GM12865 (cell line): ENCODE measurements at places on chromosomes 12 and 14.

DNA sequence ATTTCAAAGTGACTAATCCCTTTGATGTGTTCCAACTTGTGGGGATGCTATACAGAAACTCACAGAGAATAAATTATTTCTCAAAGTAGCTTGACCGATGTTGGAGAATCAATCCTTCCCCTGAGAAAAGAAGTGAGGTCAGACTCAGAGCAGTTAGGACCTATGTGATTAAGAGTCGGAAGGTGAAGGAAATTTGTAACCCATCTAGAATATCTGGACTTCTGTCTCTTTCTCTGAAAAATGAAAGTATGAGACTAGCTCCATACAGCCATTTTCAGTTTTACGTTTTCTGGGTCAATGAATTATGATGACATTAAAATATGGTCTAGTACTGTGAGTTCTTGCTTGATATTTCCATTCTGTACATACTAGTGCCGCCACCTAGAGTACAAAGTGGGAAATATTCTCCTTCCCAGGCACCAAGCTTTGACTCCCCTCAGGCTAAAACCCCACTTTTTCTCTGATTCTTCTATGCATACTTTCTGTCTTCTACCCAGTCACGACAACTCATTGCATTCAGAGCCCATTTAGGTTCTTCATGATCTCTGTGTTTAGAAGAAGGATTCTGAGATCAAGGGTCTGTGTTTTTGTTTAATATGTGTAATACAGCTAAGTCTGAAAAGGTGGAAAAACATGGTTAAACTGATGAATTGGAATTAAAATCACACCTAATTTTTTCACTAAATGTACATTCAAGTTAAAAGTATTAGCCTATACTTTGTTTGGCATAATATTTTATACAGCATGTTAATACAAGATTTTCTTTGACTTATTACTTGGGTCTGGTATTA is 6.9 kb upstream of the NTS start:
- peak; percentile 58 for DNase-seq

DNA sequence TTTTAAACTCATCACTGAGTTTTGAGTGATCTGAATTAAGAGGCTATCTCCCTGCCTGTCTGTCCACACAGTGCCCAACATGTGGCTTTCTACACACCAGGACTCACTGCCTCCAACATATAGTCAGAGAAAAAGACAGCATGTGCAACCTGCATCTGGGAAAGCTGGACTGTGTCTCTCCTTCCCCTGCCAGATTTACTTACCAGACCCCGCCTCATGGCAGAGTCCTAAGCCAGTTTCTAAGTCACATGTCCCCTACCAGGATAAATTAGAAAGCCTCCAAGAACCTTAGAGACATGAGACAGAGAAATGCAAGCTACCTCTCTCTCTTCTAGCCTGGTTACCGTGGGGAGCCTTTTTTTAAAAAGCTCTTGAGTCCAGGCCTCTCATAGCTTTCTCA is 2.7 kb upstream of the HDAC7 start:
- DNase-seq, result no peak

DNA sequence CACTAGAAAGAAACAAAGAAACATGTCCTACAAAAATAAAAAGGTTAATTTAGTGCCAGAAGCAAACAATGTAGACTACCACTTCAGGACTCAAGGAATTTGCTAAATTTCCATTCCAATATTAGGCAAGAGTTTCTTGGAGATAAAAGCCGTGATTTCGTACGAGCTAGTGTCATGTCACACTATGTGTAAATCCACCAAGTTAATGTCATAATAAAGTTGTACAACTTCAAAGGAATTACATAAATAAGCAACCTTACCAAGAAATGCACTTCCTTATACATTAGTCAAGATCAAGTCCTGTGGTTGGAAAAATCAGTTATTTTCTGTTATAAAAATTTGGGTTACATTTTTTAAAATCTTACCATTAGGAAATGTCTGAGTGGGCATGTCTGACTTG is 1222.8 kb downstream of the GALC start:
- no peak for DNase-seq

GRCh38 chr12:108635997-108636808 is 2.5 kb upstream of the SELPLG start:
- DNase-seq, result no peak

DNA sequence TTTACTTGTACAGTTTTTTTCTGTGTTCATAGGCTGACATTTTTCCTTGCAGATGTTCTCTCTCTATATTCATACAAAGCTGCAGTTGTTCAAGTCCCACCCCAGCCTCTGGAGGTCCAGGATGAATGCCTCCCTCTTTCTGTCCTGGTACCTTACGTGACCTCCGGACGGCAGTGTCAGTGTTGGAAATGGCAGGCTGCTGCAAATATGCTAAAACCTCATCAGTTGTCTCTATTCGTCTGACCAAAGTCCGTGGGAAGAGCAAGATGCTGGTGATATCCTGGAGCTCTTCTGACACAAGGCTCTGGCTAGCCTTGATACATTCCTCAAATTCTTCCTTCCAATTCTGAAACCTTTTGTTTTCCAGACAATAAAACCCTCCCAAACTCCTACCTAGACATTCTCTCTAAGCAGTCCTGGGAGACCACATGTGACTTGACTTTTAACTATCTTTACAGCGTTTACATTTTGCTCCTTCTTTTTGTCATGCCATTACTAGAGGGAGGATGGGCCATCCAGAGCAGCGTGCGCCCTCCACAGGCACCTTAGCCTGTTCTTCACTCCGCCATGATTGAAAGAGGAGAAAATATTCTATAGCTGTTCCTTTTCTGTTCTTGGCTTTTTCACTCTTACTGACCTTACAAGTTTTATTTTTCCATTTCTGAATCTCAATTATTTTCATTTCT is 143.6 kb downstream of the RGS6 start:
- no peak for DNase-seq
